ENCODE measurements at places on chromosomes 4 and X.

DNA sequence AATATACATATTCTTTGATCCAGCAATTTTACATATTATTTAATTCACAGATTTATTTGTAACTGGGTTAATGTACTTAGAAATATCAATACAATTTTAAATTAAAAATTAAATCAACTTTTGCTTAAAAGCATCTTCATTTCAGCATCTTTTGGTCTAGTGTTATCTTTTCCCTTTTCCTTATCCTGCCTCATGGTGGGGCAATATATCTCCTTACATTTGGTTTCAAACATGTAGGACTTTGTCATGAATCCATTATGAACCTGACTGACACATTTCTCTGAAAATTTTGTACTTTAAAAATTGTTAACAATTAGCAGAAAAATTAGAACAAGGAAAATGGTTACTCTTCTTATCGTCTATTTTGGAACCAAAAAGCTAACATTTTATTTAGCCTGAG lies 42.8 kb upstream of the ANK2 start:
- DNase-seq: no peak

GRCh38 chr4:25779021-25779420 lies 83.8 kb downstream of the SEL1L3 start:
- no peak for DNase-seq

DNA sequence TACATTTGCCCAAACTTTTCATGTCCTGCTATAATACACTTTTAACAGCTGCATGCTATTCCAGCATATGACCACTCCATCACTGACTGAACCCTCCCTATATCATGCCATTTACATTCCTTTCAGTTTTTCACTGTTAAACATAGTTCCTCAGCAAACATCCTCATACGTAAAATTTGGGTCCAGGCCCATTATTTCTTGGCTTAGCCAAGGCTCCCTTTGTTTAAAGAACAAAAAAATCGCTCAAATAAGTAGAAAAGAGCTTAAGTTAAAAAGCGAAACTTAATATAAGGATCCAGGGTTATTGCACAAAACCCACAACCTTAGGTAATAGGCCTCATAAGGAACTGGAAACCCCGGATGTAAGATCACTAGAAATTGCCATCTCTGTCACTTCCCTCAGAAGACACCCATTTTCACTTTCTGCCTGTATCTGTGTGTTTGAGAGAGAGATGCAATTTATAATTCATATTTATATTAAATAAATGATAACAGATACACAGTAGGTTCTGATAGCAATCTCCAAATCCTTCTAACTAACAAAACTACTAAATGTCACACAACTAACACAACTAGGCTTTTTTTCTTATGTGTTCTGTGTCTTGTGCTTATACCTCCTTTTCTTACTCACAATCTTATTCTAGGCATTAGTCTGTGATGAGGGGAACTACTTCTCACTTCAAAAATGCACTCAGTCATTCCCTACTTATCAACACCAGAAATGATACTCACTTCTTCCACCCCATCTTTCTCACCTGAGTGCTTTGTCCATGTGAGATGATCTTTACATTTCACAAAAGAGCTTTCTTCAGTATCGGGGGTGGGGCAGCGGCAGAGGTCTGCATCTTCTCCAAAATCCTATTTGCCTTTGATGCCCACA lies 59.9 kb upstream of the FAM241A start:
- no peak for DNase-seq

DNA sequence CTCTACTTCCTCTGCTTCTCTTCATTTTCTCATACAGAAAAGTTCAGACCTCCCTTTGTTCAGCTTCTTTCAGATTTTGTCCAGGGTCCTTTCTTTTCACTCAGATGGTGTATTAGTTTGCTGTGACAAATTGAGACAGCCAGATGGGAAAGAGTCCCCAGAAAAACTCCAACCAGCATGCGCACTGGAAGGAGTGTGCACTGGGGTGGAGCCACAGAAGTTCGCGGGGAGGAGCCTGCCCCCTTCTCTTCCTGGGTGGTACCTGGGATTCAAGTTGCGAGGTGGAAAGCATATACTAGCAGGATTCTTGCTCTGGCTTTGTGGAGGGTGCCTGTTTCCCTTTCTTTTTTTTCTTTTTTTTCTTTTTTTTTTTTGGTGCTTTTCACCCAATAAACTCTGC lies 51.6 kb downstream of the SMIM20 start:
- DNase-seq: no peak

- DNase-seq: no peak
Measured at GRCh38 chrX:47649271-47649670, 1.1 kb downstream of the ELK1 start.

DNA sequence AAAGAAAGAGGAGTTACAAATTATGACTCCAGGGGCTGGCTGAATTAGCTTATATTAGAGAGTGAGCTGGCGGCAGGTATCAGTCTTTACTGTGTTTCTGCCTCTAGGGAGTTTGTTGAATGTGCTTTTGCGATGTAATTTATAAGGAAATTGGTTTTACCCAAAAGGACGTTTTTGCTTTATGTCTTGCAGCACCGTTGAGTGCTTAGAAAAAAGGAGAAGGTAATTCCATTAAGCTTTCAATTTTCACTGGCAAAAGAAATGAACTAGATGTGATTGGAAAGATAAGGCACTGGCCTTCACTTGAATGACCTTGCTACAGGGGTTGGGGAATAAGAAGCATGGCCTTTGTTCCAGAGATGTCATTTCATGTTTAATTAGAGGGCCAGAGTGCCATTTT lies 74.9 kb upstream of the CBR4 start:
- no peak for DNase-seq

DNA sequence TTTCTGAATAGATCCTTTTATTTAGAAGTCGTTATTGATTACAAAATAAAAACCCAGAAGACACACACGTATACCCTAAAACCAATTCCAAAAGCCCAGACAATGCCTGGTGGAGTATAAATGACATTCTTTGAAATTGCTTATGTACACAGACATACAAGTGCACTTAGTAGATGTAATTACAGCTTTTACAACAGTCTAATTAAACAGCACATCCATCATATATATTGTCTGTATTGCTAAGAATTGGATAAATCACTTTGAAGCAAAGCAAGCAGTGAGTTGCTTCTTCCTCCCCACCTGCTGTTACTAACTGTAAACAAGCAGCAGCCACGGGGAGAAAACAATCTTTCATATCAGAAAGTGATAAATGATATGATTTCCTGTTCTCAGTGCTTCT lies 645.7 kb downstream of the TLL1 start:
- DNase-seq: no peak

- no peak for DNase-seq
Measured at GRCh38 chr4:112003231-112003907, 141.9 kb upstream of the FAM241A start.

DNA sequence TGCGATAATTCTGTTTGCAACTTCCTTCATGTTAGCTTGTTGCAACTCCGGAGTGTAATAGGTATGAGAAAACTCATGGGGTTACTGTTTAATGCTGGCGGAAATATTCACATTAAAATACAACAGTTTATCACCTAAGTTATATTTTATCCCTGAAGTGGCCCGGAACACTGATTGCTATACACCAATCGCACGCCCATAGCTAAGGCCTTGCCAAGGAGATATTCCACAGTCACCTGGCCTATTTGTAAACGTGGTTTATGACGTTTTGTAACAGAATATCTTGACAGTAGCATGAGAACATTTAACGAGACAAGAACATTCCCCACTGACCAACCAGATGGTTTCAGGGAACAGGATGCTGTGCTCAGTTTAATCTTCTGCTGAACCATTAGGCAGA lies 23.2 kb upstream of the FAM90A26 start:
- no peak for DNase-seq

DNA sequence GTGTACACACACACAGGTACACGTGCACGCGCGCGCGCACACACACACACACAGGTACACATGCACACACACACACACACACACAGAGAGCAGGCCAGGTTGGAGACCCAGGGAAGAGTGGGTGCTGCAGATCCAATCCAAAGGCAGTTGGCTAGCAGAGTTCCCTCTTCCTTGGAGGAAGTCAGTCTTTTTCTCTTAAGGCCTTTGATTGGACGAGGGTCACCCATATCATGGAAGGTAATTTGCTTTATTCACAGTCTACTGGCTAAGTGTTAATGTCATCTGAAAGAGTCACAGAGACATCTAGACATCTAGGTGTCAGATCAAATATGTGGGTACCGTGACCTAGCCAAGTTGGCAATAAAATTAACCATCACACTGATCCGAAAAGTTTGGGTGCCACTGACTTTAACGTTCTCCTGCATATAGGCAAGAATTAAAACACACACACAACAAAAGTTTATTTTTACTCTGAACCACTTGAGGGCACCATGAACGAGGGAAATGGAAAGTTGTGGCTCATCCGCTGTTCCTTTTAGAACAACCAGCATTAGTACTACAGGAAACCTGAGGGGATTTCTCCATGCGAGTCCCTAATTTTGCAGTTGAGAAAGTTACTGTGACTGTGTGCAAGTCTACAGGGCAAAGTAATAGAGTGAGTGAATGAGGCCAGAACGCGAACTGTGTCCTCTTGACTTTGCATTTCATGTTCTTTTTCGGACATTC lies 66.0 kb upstream of the STOX2 start:
- no peak for DNase-seq

- DNase-seq: no peak
Measured at GRCh38 chr4:141255016-141255415, 34.3 kb downstream of the ZNF330 start.

DNA sequence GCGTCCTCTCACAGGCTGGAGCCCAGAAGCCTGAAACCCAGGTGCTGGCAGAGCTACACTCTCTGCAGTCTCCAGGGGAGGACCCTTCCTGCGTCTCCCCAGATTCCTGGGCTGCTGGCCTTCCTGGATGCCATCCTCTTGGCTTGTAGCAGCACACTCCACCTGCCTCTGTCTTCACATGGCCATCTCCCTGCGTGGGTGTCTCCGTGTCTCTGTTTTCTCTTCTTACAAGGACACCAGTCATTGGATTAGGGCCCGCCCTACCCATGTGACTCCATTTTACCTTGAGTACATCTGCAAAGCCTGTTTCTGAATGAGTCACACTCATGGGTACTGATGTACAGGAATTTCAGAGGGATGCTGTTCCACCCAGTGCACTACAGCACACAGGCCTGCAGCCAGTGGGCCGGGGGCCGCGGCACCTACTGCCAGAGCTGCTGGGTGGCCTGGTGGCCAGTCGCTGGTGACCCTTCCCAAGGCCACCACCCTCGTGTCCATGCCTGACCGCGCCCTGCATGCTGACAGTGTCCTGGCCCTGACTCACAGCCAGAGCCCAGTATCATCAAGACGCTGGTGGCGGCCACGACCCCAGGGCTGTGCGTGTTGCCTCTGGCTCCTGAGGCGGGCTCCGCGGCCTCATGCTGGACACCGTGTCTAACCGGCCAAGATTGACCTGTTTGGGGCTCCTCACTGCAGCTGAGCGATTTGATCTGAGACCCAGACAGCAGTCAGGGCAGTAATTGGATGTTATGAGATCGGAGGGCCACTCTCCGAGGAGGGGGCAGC lies 63.6 kb upstream of the NKX1-1 start:
- no peak for DNase-seq

DNA sequence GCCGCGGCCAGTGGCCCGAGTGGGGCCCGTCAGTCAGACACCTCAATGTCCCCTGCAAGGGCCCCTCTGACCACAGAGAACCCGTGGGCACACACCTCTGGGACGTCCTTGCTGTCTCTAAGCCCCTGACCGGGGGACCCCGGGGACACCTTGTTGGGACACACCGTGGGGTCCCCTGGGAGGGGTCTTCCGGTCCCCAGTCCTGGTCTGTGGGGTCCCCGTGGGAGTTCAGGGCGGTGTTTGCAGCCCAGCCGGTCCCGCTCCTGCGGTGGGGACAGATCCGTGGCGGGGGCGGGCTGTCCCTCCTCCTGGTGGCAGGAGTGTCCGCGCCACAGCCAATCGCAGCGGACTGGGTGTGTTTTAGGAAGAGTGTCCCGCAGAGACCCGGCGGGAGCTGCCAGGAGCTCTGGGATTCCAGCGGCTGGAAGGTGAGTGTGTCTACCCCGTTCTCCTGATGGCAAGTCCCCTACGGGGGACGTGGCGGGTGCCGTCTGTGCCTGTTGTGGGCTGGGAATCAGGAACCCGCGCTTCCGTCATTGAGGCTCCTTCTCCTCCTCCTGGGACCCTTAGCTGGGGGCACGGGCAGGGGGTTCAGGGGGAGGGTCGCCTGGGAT lies 5.1 kb upstream of the PLCXD1 start:
- DNase-seq: peak; percentile 82

- DNase-seq: peak; percentile 37
Measured at GRCh38 chr4:86594559-86595425, 677 bp downstream of the PTPN13 start.

DNA sequence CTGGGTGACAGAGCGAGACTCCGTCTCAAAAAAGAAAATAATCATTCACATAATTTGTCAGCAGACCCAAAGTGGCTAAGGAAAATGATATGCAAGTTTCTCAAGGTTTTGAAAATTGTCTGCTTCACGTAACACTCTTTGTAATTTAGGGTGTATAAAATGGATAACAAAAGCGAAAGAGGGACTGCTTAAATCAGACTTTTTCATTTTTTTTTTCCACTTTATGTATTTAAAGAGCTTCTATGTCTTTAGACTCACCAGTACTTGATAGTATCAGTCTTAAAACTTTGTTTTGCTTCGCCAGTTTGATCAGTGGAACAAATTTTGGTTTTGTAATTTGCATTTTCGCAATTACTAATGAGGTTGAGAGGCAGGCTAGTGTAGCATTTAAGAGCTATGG lies 34.6 kb downstream of the USP9X start:
- DNase-seq: peak; percentile 19

- DNase-seq: no peak
Measured at GRCh38 chr4:88202443-88202842, 44.0 kb upstream of the ABCG2 start.

DNA sequence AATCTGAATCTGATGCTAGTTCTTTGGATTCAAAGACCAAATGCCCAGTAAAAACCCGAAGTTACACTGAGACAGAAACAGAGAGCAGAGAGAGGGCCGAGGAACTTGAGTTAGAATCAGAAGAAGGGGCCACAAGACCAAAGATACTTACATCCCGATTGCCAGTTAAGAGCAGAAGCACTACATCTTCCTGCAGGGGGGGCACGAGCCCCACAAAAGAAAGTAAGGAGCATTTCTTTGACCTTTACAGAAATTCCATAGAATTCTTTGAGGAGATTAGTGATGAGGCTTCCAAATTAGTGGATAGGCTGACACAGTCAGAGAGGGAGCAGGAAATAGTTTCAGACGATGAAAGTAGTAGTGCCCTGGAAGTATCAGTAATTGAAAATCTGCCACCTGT lies 309.3 kb downstream of the ANK2 start:
- DNase-seq: no peak

DNA sequence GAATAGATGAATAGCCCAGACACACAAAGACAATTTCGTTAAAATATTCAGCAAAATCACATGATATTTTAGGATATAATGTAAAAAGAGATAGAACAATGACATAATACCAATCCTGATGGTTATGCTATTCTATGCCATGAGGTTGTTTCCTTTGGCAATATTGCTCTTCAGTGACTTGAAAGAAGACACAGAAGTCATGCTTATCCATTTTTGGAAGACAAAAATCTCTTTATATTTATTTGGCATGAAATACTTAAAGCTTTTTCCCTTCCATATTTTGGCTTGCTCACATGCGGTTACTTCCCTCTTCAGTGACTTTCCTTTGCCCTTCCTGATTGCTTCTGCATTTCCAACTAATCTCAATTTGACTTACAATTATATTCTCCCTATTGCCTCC lies 314.8 kb downstream of the IQCM start:
- DNase-seq: no peak
